ENCODE measurements at places on chromosomes 4 and X.

DNA sequence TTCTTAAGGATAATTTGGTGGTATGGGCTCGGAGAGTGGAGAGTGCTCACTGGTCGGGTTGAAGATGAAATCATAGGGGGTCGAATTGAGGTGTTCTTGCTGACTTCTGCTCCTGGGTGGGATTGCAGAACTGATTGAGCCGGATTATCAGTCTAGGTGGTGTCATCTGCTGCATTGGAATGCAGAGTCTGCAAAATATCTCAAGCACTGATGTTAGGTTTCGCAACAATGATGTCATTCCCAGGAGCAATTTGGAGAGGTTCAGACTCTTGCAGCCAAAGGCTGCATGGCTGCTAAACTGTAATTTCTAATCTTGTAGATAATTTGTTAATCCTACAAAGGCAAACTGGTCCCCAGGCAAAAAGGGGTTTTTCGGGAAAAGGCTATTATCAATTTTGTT, 67.7 kb downstream of the RHOH start:
- DNase-seq = no peak
- peaks cover 38% of the 10 kb centered on the region for H3K4me1 ChIP-seq
- peaks cover 3% of the 10 kb centered on the region for H3K36me3 ChIP-seq
- H3K4me3 ChIP-seq = no peak overlapping the region

DNA sequence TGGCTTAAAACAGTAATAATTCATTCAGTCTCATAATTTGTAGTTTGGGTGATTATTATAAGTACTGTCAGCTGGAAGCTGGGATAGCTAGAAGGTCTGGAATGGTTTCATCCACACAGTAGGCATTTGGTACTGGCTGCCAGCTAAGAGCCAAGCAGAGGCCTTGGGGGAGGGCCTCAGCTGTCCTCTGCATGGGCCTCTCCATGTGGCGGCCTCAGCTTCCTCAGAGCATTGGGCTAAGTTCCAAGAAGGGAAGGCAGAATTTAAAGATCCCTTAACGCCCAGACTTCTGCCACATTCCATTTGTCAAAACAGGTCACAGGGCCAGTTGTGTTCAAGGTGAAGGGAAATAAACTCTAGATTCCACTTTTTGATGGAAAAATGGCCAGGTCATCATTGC, 93.3 kb downstream of the NEUROG2 start:
- H3K27ac ChIP-seq = no peak overlapping the region
- H3K36me3 ChIP-seq = no peaks in the 10 kb centered on the region
- no peak for DNase-seq
- H3K27me3 ChIP-seq = no peaks in the 10 kb centered on the region

- no peak overlapping the region for H3K4me3 ChIP-seq
- peaks cover 5% of the 10 kb centered on the region for H3K4me1 ChIP-seq
- H3K36me3 ChIP-seq = no peaks in the 10 kb centered on the region
- DNase-seq = no peak
Measured at GRCh38 chrX:150229481-150229880, 133.6 kb upstream of the MAMLD1 start.

DNA sequence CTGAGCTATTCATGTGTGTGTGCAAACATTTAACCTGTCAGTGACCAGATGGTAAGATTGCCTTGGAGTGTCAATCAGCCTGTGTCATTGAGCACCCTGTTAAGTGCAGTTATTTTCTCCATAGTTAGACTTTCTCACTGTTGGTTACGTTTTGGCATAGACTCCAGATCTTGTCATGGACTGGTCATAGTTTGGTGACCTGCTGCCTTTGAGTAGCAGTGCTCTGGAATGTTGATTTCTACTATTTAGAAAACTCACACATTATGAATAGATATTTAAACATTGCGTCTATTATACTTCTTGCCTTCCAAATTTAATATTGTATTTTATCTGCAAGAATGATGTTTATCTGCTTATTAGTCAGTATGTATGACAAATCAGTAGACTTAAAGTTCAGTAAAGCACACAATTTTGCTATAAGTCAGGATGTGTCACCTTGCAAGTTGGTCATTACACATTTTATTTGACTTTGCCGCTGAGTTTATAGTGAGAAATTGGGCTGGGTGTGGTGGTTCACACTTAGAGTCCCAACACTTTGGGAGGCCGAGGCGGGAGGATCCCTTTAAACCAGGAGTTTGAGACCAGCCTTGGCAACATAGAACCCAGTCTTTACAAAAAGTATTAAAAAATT, 42.4 kb downstream of the KIAA0232 start:
- H3K36me3 ChIP-seq = peaks cover 39% of the 10 kb centered on the region
- H3K27ac ChIP-seq = peak overlapping the region; percentile 83
- no peaks in the 10 kb centered on the region for H3K27me3 ChIP-seq
- DNase-seq = no peak
- peak overlapping the region; percentile 11 for H3K4me3 ChIP-seq

GRCh38 chr4:16265820-16266219, 39.5 kb upstream of the TAPT1 start:
- H3K27ac ChIP-seq = no peak overlapping the region
- no peak for DNase-seq
- H3K36me3 ChIP-seq = no peaks in the 10 kb centered on the region
- peaks cover 5% of the 10 kb centered on the region for H3K4me1 ChIP-seq
- H3K4me3 ChIP-seq = no peak overlapping the region

DNA sequence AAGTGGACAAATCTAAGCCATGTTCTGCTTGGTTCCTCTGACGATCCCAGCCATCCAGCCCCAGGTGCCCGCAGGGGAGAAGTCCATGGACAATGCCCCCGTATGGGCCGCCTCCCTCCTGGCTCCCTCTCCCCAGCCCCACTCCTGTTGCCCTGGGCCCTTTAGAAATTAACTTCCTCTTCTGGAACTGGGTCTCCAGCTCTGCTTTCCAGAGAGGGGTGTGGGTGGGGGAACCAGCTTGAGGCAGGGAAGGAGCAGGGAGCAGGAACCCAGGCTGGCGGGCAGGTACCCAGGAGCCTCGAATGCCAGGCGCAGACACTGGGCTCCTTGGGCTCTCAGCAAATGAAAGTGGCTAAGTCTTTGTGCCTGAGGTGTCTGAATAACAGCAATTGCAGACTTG, 12.7 kb upstream of the ABLIM2 start:
- H3K4me3 ChIP-seq = no peak overlapping the region
- H3K27me3 ChIP-seq = peaks cover 5% of the 10 kb centered on the region
- H3K27ac ChIP-seq = no peak overlapping the region
- H3K4me1 ChIP-seq = no peaks in the 10 kb centered on the region
- DNase-seq = no peak
- no peaks in the 10 kb centered on the region for H3K36me3 ChIP-seq

- no peak overlapping the region for H3K4me3 ChIP-seq
- DNase-seq = no peak
- H3K36me3 ChIP-seq = no peaks in the 10 kb centered on the region
- no peaks in the 10 kb centered on the region for H3K27me3 ChIP-seq
- no peaks in the 10 kb centered on the region for H3K4me1 ChIP-seq
Measured at GRCh38 chrX:18406531-18407266, 18.7 kb upstream of the CDKL5 start.

DNA sequence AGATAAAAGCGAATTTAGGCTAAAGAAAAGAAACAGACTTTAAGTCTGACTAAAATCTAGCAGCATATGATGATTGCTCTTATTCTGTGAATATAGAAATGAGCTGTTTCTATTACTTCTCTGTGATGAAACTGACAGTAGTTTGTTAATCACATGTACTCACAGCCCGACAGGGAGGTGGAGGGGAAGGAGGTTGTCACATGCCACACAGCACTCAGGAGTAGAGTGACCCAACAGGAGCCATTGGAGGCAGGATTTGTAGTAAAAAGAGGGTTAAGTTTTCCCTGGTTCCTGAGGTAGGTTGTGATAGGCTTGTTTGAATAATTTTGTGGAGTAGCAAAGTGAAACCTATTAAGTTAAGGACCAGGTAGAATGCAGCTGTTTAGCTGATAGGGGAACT, 495.9 kb downstream of the CENPC start:
- DNase-seq = no peak
- H3K27ac ChIP-seq = no peak overlapping the region
- no peaks in the 10 kb centered on the region for H3K4me1 ChIP-seq
- no peaks in the 10 kb centered on the region for H3K27me3 ChIP-seq
- no peak overlapping the region for H3K4me3 ChIP-seq

DNA sequence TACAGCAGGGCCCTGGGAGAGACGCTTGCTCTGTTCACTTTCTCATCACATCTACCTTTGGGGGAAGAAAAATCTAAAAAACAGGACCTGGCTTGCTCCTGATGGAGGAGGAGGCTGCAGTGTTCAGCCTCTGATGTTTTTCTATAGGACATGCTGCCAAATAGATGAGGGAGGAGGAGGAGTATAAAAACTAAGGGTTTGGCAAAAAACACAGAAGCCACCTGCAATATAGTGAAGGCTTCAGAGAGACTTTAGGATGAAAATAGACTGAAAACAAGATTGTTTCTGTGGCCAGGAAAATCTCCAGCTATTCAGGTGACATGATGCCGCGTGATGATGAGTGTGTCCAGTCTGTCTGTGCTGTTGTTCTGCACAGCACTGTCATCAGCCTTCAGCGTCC, 160.6 kb downstream of the PTTG2 start:
- peaks cover 28% of the 10 kb centered on the region for H3K4me1 ChIP-seq
- H3K27me3 ChIP-seq = no peaks in the 10 kb centered on the region
- no peak overlapping the region for H3K4me3 ChIP-seq
- H3K36me3 ChIP-seq = peaks cover 44% of the 10 kb centered on the region

GRCh38 chrX:48071064-48071985, at the start of gene ZNF630:
TSS of gene ZNF630 (minus strand) at chrX:48071640. CDS start at chrX:48066886, 4,754 bp downstream.
- peak within 1 kb of the TSS; percentile 89 for H3K4me3 ChIP-seq
- H3K36me3 ChIP-seq = no peaks in the 10 kb centered on the region
- DNase-seq = peak; percentile 75
- H3K27ac ChIP-seq = peak within 1 kb of the TSS; percentile 83

- peaks cover 27% of the 10 kb centered on the region for H3K36me3 ChIP-seq
- no peak for DNase-seq
- no peaks in the 10 kb centered on the region for H3K27me3 ChIP-seq
- H3K4me3 ChIP-seq = no peak overlapping the region
Measured at GRCh38 chrX:150635952-150636351, 57.2 kb upstream of the MTMR1 start.

DNA sequence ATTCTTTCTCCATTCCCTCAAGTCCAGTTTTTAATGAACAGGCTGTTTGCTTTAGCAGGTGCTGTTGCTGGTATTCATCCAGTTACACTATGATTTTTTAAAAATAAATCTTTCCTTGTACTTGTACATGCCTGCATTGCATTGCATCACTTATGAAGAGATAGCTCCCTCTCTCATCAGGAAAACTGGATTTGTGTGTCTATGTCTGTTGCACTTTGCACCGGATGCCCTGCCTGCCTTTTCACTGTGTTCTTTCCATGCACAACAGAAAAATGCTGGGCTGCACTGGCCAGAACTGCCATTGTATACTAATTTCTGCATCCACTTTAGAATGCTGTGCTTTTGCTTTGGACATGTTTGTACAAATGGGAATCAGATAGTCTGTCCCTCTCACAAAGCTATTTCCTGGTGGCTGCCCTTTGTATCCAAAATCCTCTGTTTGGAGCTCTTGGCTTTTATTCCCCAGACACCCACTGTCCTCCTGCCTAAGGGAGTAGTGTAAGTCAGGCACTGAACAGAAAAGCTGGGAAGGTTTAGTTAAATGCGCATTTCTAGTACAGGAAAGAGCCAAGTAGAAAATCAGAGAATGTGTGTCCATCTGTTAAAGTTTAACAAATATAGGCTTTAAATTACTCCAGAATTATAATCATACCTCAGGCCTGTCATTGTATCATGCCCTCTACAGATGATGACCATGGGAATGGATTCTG, 119.1 kb downstream of the MBNL3 start:
- H3K27me3 ChIP-seq = no peaks in the 10 kb centered on the region
- no peak for DNase-seq
- no peak overlapping the region for H3K27ac ChIP-seq
- H3K4me3 ChIP-seq = no peak overlapping the region

DNA sequence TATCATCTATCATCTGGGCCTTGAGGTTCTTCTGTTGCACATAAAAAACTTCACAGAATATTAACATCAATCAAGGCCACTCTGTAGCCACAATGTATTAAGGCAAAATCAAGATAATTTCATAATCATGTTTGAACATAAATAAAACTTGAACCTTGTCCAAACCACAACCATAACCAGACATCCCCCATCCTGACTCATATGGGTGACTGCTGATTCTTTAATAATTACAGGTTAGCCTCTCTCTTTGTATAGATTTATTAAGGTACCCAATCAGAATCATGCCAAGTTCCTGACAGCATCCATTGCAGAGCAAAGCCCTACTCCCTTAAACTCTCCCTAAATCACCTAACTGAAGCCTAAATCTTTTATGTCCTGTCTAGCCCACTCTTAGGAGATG, 16.7 kb upstream of the AREG start:
- peaks cover 21% of the 10 kb centered on the region for H3K4me1 ChIP-seq
- no peak overlapping the region for H3K27ac ChIP-seq
- no peaks in the 10 kb centered on the region for H3K36me3 ChIP-seq
- H3K4me3 ChIP-seq = no peak overlapping the region
- peaks cover 2% of the 10 kb centered on the region for H3K27me3 ChIP-seq

- H3K4me3 ChIP-seq = no peak overlapping the region
- DNase-seq = no peak
- no peak overlapping the region for H3K27ac ChIP-seq
- no peaks in the 10 kb centered on the region for H3K36me3 ChIP-seq
Measured at GRCh38 chrX:13371186-13371585, 51.3 kb upstream of the ATXN3L start.

DNA sequence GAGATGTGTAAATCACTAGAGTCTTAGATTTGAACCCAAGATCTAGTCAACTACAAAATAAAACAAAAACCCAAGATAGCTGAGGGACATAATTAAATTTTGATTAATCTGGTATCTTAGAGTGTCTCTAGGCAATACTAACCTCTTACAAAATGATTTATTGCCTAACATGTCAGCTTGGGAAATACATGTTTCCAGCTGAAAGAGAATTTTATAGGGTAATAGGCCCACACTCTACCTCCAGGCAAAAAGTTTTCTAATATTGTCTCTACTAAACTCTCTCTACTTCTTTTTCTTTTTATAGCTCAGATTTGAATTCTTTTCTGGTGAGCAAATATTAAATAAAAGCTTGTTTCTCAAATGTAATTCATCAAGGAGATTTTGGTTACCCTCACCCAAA, 263.2 kb downstream of the IL15 start:
- no peak for DNase-seq
- no peaks in the 10 kb centered on the region for H3K27me3 ChIP-seq
- no peaks in the 10 kb centered on the region for H3K36me3 ChIP-seq
- H3K4me3 ChIP-seq = no peak overlapping the region
- no peak overlapping the region for H3K27ac ChIP-seq

Data from activated CD8-positive, alpha-beta memory T cell treated with anti-CD3 and anti-CD28 coated beads, Interleukin-2, amount 10 ng/mL, durations not matched to agents 7 days and 5 days (primary cell).